ENCODE measurements at places on chromosomes 4 and X.

DNA sequence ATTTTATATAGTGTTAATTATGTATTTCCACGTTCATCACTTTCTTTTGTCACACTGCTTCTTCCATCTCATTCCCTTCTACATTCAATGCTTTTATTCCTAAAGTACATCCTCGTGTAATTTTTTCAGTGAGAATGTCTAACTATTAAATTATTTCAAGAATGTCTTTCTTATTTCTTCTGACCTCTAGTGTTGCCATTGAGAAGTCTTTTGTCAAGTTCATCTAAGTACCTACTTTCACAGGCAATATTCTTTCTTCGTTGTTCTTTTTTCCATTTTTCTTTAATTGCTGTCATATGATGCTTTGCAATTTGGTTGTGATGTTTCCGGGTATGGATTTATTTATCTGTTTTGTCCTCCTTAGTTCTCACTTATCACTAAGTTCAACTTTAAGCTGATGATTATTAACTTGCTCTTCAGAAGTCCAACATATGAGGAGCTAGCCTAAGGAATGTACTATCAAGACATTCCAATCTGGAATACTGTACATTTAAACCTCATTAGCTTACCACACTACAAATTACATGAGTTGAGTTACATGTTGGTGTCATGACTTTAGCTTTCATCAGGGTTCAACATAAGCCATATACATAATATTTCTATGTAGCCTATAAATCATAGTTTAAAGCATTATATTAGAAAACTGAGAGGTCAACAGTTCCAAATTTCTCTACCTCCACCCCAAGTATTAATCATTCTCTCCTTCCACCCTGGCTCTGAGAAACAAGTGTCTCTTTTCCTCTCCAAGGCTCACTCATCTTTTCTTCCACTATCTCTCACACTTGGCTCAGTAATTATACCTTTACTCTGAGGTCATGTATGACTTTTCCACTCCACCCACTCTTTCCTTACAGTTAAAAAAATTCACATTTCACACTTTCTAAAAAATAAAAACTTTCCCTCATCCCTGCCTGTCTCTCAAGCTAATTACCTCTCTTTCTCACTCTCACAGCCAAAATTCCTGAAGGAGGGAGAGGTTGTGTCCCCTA lies 81.5 kb downstream of the COX18 start:
- DNase-seq: no peak

DNA sequence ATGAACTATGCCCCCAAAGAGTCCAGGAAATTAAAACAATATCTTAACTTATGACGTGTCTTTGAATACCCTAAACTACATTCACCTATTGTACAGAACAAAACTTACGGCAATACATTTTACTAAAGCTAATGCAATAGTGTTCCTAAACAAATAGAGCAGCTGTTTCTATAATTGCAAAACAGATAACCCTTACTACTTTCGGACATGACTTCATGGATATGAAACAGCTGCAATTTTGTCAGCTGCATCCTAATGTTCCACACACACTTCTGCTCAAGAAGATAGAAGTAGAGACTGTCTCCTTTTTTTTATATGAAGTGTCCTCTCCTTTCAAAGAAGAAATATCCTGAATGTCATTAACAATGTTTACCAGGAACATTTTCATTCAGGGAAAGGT lies 174.9 kb downstream of the ACTRT1 start:
- DNase-seq: no peak

- no peak for DNase-seq
Measured at GRCh38 chr4:4780729-4781244, 78.7 kb upstream of the MSX1 start.

DNA sequence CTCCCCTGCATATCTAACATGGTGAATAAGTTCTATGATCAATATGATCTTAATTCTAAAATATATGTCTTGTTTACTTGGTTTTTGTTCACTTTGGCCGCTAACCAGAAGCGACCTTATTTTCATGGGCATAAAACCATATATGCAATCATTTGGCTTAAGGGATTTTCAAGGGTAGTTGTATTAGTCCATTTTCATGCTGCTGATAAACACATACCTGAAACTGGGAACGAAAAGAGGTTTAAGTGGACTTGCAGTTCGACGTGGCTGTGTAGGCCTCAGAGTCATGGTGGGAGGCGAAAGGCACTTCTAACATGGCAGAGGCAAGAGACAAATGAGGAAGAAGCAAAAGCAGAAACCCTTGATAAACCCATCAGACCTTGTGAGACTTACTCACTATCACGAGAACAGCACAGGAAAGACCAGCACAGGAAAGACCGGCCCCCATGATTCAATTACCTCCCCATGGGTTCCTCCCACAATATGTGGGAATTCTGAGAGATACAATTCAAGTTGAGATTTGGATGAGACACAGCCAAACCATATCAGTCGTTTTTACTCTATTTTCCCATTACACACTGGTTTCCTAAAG lies 114.3 kb upstream of the CPEB2 start:
- DNase-seq: no peak

GRCh38 chr4:55122235-55122634 lies 3.2 kb downstream of the KDR start:
- DNase-seq: no peak

DNA sequence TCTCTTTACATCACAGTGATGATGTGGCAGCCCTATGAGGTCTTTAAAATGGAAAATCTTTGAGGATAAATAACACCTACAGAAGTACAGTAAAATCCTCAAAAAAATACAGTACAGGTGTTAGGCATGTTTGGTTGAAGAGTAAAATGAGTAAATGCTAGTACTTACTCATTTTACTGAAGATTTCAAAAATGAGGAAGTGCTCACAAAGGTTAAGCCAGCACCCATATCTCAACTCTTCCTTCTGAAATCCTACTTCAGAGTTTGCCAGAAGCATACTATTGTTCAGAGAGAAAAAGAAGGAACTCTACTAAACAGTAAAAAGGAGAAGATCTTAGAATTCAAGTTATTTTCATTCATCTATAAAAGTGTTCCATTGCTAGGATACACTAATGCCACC lies 130.9 kb downstream of the CBR4 start:
- DNase-seq: no peak

GRCh38 chr4:173490256-173490655 lies 39.8 kb downstream of the HAND2 start:
- no peak for DNase-seq

GRCh38 chr4:79823148-79823763 lies 249.8 kb downstream of the ANTXR2 start:
- no peak for DNase-seq

GRCh38 chrX:153600032-153600373 lies 1.1 kb upstream of the CCNQ start:
- DNase-seq: no peak

DNA sequence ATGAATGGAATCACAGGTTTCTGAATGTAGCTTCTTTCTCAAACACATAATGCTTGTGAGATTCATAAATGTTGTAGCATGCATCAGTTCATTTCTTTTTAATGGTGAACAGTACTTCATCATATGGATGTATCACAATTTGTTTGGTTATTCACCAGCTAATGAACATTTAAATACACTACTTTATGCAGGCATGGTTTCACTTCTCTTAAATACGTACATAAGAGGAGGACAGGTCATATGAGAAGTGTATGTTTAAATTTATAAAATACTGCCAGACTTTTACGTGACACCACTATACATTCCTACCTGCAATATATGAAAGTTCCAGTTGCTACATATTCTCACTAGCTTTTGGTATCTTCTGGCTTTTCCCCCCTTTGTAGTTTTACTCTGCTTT lies 65.4 kb downstream of the ANKRD17 start:
- DNase-seq: no peak

- no peak for DNase-seq
Measured at GRCh38 chr4:111991163-111991562, 154.1 kb upstream of the FAM241A start.

- no peak for DNase-seq
Measured at GRCh38 chr4:109861916-109862511, 14.1 kb downstream of the LRIT3 start.

- no peak for DNase-seq
Measured at GRCh38 chr4:143700046-143700415, 444 bp downstream of the FREM3 start.

DNA sequence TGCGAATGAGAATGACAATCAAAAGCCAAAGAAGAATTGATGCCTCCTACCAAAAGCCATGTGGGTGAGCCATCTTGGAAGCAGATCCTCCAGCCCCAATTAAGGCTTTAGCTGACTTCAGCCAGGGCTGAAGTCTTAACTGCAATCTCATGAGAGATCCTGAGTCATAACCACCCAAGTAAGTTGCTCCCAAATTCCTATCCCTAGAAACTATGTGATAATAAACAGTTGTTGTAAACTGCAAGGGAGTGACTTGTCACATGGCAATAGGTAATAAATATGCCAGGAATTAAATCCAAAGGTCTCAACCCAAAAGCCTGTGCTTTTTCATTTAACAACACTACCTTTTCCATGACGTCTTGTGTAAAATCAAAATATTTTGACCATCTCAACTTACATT lies 154.2 kb upstream of the TBL1X start:
- DNase-seq: no peak

- no peak for DNase-seq
Measured at GRCh38 chr4:53171797-53172196, 194.1 kb downstream of the SCFD2 start.

GRCh38 chr4:10879411-10880110 lies 195.0 kb upstream of the CLNK start:
- DNase-seq: no peak

DNA sequence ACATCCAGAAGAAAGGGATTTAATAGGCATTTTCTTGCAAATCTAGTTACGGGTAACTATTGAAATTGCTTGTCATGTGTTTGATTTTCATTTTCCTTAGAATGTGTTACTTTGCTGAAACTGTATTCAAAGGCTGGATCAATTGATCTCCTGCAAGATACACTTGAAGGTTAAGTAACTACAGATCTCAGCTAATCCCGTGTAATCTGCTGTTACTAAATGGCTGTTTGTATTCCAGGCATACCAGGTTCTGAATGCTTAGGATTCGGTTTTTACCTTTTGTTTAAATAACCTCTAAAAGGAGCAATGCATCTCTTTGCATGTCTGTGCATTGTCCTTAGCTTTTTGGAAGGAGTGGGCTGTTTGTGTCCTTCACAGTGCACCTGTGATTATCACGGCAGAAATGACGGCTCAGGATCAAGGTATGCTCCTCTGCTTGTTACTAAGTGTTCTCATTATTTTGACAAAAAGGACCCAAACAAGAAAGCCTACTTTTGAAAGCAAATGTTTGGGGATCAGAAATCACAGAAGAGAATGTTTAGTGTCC lies at the start of gene LRIT3:
Gene LRIT3 (plus strand): TSS at position 212 of the 547 bp plus-strand sequence. CDS start 95 bp downstream, at position 307.
- no peak for DNase-seq

- DNase-seq: no peak
Measured at GRCh38 chr4:169071747-169072146, 61.7 kb upstream of the CBR4 start.

- no peak for DNase-seq
Measured at GRCh38 chr4:87953826-87954225, 21.7 kb upstream of the SPP1 start.

GRCh38 chr4:53706422-53707032 lies 115.2 kb upstream of the LNX1 start:
- no peak for DNase-seq

GRCh38 chr4:121462660-121463261 lies 81.9 kb upstream of the QRFPR start:
- no peak for DNase-seq

- no peak for DNase-seq
Measured at GRCh38 chr4:176464748-176465147, 145.0 kb downstream of the SPCS3 start.

- DNase-seq: no peak
Measured at GRCh38 chrX:124250835-124251437, 81.5 kb upstream of the TEX13D start.

DNA sequence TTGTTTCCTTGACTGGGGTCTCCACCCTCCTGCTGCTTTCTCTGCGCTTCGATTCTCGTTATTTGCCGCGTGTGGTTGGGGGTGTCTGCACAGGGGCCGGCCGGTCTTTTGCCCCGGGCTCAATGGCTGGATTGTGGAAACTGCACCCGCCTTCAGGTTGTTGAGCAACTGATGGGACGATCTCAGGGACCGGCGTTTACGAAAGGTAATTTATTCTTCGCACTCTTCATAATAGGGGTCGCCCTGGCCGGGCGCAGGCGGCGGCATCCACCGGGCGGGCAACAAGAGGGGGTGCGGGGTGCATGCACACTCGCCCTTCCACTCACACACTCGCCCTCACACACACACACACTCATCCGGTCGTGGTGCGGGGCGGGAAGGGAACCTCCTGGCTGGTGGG lies 1.4 kb downstream of the ADGRL3 start:
- DNase-seq: no peak

GRCh38 chrX:135543172-135543571 lies 22.7 kb downstream of the INTS6L start:
- no peak for DNase-seq

All from activated CD4-positive, CD25-positive, alpha-beta regulatory T cell treated with anti-CD3 and anti-CD28 coated beads, Interleukin-2, amount 50 U/mL, for 16 hours (primary cell).